ENCODE measurements at places on chromosomes 16 and 17.

- DNase-seq: no peak
Measured at GRCh38 chr16:48459167-48459566, 74.0 kb upstream of the SIAH1 start.

DNA sequence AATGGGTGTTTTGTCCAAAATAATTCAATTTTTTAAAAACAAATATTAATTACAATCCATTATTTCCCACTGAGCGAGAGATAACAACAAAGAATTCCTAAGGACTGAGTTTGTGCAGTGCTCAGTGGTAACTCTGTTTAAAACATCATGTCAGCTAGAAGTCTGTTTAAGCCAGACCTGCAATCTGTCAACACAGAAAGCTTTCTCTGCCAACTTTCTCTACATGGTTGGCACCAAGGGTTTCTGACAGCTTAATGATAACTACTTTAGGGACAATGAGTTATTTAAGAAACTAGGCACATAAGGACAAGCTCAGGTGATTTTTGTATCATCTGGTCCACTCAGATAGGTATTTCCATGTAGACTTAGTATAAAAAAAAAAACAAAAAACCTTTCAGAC, 81.8 kb downstream of the WDR59 start:
- no peak for DNase-seq

GRCh38 chr17:58420827-58421226, 3.5 kb upstream of the RNF43 start:
- no peak for DNase-seq

DNA sequence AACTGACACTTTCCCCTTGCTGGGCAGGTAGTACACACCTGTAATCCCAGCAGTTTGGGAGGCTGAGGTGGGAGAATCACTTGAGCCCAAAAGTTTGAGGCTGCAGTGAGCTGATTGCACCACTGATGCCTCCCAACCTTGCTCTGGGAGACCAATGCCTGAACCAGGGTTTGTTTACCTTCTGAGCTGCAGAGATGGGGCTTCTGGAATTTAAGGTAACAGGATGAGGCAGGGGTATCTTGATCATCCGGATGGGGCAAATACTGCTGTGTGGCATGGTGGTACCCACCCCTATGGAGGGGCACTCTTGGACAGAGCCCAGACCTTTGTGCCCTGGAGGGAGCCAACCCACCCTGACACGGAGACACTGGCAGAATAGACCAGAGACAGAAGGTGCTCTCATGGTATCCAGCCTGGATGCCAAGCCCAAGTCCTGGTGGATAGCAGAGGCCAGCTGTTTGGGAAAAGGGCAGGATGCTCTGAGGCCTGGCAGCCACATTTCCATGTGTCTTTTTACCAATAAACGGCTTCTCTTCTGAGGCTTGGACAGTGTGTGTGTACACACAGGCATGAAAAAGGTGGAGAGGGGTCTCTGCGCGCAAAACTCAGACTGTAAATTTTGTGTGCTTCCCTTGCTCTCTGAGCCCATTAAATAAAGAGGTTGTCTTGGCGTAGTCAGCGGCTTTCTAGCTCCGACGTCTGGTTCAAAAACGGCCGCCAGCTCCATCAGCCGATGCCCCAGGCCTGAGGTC, 4.4 kb downstream of the ZNF48 start:
- DNase-seq: no peak

- DNase-seq: no peak
Measured at GRCh38 chr17:40515491-40516041, 14.1 kb upstream of the TNS4 start.

- DNase-seq: no peak
Measured at GRCh38 chr16:10976634-10977033, 32.3 kb downstream of the CLEC16A start.

DNA sequence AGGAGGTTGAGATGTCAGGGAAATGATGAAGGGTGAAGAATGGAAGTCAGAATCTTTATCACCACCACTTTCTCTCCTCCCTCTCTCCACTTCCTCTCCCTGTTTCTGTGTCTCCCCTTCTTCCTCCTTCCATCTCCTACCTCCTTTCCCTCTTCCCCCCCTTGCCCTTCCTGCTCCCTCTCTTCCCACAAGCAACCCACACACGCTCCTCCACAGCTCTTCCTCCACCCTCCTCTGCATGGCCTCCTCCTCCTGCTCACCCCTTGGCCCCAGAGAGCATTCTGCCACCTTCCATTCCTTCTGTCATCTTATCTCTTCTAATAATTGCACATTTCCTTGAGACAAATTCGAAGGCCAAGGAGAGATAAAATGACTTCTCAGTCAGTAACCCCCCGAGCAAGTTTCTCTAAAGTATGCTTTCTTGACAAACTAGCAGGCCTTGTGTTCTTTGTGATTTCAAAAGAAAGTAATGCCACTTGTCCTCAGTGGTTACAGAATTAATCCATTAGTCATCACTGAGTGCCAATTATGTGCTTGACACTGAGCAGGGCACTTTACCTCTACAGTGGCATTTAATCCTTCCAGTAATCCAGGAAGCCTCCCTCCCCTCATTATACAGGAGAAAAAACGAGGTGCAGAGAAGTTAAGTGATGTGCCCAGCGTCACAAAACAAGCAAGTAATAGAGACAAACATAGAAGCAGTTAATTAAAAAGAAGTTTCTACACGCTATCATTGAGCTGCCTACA, 72.3 kb upstream of the CCL1 start:
- no peak for DNase-seq

- no peak for DNase-seq
Measured at GRCh38 chr16:87253536-87253935, 63.7 kb downstream of the C16orf95 start.

DNA sequence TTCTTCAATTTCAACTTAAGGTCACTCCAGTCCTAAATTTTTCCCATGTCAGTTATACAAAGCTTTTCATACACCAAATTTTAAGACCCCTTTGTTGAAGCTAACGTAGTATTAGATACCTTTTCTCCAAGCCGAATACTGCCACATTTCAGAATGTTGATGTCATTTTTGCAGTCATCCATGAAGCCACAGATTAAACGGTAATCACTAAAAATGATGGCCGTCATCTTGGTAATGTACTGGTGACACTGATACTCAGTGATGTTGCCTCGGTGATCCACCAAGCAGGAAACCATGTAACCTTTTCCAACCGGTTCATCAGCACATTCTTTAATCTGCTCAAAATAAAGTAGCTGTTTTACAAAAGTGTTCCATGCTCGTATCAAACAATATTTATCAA, 82.1 kb upstream of the CLEC18B start:
- DNase-seq: no peak

DNA sequence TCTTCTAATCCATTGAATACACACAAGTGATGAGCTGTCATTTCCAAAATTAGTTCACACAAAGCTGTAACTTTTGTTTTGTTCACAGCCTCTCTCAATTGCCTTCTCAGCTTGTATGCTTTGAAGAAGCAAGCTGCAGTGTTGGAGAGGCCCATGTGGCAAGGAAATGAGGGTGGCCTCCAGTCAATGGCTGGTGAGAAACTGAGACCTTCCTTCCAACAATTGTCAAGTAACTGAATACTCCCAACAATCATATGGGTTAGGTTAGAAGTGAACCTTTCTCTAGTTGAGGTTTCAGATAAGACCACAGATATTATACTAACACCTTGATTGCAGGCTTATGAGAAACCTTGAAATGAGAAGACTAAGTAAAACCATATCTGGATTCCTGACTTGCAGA, 82.4 kb upstream of the SOX9 start:
- DNase-seq: no peak

GRCh38 chr16:50440531-50440930, 71.7 kb upstream of the BRD7 start:
- DNase-seq: no peak

- no peak for DNase-seq
Measured at GRCh38 chr16:23640615-23640930, 537 bp downstream of the PALB2 start.

DNA sequence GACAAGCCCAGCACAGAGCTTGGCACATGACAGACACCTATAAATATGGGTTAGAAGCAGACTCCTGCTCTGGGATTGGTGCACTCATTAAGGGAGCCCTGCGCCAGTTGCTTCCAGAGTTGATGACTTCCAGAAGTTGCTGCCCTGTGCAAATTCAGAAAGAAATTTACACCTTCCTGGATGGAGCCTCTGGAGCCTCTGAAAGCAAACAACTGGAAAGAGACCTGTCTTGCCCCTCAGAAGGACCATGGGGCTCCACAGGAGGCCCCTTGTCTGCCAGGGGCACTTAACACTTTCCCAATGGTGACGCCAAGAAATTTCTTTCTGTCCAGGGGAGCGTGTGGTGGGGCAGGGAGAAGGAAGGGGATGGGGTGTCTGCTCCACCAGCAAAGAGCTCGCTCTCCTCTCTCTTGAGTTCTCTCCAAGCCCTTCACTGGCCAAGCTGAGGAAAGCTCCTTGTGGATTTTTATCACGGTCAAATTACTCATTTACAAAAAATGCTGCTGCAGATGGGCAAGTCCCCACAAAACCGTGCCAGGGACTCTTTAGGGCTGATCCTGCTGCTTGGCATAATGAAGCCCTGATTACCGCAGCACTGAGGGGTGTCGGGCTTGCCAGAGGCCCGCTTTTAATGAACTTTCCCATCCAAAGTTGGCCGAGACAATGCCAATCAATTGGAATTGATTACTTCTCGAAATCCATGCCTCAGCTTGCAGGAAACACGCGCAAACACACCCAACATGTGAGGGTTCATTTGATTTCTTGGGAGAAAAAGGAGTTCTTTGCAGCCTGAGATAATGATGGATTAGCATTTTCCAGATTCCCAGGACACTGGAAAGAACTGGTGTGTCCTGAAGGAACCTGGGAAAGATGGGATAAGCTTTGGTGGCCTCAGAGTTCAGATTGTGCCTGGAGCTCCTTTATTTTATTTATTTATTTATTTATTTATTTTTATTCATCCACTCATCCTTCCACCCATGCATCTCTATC, 583.6 kb upstream of the CDH5 start:
- no peak for DNase-seq

DNA sequence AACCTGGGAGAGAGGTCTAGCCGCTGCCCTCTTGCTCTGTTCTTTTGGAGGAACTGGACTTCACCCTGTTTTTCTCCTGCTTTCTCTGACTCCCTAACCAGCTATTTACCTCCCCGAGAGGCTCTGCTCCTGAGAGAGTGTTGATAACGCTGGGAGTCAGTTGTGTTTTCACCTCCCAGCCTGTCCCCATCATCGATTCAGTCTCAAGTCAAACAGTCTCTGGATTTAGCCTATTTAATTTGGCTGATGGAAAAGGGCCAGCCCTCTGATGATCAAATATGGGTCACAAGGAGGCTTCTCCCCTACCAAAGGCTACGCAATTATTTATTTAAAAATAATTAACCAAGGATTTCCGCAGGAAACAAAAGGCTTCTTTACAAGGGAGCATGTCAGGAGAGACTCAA, 31.8 kb downstream of the HNF1B start:
- DNase-seq: no peak

DNA sequence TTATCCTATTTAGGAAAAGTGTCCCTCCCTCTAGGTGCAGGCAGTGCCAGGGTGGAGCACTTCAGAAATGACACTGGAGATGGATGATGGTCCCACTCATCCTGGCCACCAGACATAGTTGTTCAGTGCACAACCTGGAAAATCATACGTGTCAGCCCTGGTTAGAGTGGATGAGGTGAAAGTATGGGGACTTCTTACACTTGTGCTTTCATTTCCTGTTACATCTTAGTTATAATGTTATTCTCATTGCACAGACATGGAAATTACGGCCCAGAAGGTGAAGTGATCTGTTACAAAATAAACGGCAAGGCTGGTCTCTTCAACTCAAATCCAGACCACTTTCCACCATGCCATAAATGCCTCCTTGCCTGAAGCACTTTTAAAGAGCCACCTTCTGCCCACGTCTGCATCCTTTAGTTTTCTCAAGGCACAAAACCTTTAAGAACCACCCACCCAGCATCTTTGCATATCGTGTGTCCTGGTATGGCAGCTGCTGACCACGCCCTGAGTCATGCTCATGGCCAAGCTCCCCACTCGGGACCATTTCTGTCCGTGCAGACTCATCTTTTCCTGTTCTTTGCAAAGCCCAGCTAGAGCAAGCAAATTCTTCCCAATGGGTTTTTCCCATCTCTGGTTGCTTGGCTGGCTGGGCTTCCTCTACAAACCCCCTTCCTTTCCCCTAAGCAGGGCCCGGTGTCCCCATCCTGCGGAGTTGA, 22.4 kb downstream of the TBC1D3B start:
- no peak for DNase-seq

GRCh38 chr17:77462090-77462489, 321.3 kb downstream of the SEC14L1 start:
- DNase-seq: no peak

DNA sequence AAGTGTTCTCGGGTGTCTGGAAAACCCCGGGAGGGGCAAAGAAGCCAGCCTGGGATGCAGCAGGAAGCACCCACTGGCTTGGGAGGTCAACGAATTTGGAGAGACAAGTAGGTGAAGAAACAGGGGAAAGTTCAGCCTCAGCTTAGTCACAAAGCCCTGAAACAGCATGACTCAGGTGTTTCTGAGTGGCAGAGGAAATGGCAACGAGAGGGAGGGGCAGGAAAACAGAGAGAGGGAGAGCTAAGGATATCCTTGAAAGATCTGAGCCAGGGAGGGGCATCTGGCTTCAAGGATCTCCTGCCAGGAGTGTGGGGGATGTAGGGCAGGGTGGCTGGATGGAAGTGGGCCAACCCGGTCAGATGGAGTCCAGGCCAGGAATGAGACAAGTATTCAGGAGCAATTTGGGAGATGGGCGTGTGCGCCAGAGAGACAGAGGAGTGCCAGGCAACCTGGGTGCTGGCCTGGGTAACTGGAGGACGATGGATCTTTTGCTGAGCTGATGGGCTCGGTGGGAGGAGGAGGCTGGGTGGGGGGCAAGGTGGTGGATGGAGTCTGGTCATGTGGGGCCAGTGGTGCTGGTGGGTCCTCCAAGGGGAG, 27.2 kb downstream of the ABCC3 start:
- no peak for DNase-seq

DNA sequence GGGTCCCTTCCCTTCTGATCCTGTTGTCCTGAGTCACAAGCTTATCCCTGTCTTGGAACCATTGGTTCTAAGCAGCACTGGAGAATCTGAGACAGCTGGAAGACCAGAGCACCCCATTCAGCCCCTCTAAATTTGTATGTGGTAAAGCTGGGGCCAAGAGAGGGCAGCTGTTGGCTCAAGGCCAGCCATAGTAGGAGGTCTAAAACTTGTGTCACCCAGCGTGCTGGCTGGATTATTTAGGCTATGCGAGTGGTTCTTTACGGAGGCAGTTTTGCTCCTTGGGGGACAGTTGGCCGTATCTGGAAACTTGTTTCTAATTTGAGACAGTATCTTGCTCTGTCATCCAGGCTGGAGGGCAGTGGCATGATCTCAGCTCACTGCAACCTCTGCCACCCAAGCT, 69.6 kb upstream of the GSE1 start:
- no peak for DNase-seq

- no peak for DNase-seq
Measured at GRCh38 chr16:50301626-50302471, 35.5 kb downstream of the ADCY7 start.

GRCh38 chr17:29331075-29331707, 37.2 kb upstream of the NUFIP2 start:
- no peak for DNase-seq
